ENCODE measurements at places on chromosomes 5 and 9. TPM values are rescaled to one million over a fixed set of nuclear protein-coding genes. Genes with fewer than 3 reads are reported as not detected.

Gene PGM5
- 0.45 TPM for total RNA-seq

Gene RIMOC1
- total RNA-seq, result 48.7 TPM

Gene NTRK2
- not detected for total RNA-seq

Gene ANKRD20A1
- total RNA-seq, result 1.8 TPM

Gene RELL2
- total RNA-seq, result 22.9 TPM

Gene GARNL3
- total RNA-seq, result 2.5 TPM

Gene SAXO1
- not detected for total RNA-seq

Gene IL5
- not detected for total RNA-seq

Gene LEAP2
- total RNA-seq, result 2.0 TPM

Gene TESK1
- total RNA-seq, result 7.9 TPM

Gene EQTN
- total RNA-seq, result not detected

Gene FAM174A
- total RNA-seq, result 2.1 TPM

Gene OR1J2
- not detected for total RNA-seq

Gene SGCD
- total RNA-seq, result not detected

Gene STPG3
- total RNA-seq, result not detected
